Anterior cingulate cortex (tissue), 58 donors: ENCODE measurements at places on chromosomes 1 and 21.

GRCh38 chr1:220880362-220880670 is 1.1 kb downstream of the HLX start:
- DNase-seq: no peak

DNA sequence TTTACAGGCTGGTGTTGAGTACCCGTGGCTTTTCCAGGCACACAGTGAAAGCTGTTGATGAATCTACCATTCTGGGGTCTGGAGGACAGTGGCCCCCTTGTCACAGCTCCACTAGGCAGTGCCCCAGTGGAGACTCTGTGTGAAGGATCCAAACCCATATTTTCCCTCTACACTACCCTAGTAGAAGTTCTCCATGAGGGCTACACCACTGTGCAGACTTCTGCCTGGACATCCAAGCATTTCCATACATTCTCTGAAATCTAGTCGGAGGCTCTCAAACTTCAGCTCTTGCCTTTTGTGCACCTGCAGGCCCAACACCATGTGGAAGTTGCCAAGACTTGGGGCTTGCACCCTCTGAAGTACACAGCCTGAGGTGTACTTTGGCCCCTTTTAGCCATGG is 227.8 kb downstream of the BACH1 start:
- no peak for DNase-seq

GRCh38 chr1:6614019-6614928 is 743 bp downstream of the PHF13 start:
- no peak for DNase-seq

DNA sequence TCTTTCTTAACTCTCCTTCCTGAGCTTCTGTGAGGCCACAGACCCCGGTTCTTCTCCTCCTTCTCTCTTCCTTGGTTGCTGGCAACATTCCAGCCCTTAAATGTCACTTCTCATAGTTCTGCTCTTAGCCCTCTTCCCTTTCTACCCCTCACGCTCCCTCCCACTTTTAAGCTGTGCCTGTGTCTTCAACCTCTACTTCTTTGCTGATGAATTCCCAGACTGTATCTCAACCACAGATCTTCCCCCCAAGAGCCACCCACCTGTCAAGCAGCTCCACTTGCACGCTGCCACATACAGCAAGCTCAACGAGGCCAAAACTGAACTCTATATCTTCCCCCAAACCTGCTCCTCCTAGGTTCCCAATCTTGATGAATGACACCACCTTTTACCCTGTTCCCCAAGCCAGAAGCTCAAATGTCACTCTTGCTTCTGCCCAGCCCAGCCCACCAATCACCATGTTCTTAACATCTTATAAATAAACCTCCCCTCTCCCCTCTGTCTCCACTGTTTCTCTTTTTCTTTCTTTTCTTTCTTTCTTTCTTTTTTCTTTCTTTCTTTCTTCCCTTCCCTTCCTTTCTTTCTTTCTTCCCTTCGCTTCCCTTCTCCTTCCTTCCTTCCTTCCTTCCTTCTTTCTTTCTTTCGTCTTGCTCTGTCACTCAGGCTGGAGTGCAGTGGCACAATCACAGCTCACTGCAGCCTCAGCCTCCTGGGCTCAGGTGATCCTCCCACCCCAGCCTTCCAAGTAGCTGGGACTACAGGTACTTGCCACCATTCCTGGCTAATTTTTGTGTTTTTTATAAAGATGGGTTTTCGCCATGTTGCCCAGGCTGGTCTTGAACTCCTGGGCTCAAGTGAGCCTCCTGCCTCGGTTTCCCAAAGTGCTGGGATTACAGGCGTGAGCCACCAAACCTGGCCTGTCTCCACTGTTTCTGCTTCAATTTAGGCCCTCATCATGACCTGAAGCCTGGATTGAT is 19.8 kb upstream of the PTP4A2 start:
- DNase-seq: no peak

- no peak for DNase-seq
Measured at GRCh38 chr1:53391982-53392381, 64.1 kb upstream of the LRP8 start.

DNA sequence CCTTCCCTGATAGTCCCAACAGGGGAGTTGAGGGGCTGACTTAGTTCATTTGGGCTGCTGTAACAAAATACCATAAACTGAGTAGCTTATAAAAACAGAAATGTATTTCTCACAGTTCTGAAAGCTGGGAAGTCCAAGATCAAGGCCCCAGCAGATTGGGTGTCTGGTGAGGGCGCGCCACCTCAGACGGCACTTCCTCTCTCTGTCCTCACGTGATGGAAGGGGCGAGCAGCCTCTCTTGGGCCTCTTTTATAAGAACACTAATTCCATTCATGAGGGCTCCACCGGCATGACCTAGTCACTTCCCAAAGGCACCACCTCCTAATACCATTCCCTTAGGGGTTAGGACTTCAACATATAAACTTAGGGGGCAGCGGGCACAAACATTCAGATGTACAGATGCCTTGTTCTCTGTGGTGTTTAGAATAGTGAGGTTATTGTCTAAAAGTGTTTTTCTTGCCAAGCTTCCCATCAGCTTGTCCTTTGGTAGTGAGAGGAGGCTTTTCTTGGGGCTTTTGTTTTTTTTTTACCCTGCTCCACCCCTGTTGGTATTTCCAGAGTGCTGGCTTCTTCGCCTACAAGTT is 20.3 kb downstream of the NIPAL3 start:
- DNase-seq: no peak

- DNase-seq: no peak
Measured at GRCh38 chr1:221315330-221315729, 426.6 kb downstream of the DUSP10 start.

- DNase-seq: no peak
Measured at GRCh38 chr1:45516465-45516864, 5.2 kb downstream of the PRDX1 start.

GRCh38 chr1:78170859-78171258 is 125.1 kb downstream of the GIPC2 start:
- DNase-seq: no peak

GRCh38 chr1:89644119-89644814 is 11.3 kb downstream of the LRRC8C start:
- no peak for DNase-seq

- no peak for DNase-seq
Measured at GRCh38 chr1:54500107-54500431, 48.0 kb upstream of the ACOT11 start.
